ENCODE measurements at places on chromosomes 3 and 15.

GRCh38 chr3:138323971-138324370 lies 5.7 kb downstream of the NME9 start:
- no peak for DNase-seq

DNA sequence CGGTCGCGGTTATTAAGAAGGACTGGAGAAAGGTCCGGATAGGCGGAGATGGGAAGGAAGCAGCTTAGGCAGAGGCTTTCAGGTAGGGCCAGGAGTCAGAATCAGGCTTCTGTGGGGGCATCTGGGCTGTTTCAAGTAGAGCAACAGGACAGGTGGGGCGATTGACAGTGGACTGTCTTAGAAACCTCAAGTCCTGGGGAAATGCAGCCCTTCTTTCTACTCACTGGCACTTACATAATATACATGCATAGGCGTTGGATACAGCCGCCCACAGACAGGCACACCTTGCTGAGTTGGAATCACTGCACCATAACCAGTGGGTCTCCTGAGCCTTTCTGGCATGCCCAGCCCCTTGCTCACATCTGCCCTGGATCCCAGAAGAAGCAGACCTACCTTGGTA lies 730 bp downstream of the MYD88 start:
- no peak for DNase-seq

- no peak for DNase-seq
These were observed 622 bp upstream of the ZNF589 start for GRCh38 chr3:48240000-48240963.

GRCh38 chr3:143657391-143657790 lies 190.9 kb downstream of the SLC9A9 start:
- no peak for DNase-seq

GRCh38 chr3:127052121-127052561 lies 69.2 kb downstream of the PLXNA1 start:
- DNase-seq = peak; percentile 76

DNA sequence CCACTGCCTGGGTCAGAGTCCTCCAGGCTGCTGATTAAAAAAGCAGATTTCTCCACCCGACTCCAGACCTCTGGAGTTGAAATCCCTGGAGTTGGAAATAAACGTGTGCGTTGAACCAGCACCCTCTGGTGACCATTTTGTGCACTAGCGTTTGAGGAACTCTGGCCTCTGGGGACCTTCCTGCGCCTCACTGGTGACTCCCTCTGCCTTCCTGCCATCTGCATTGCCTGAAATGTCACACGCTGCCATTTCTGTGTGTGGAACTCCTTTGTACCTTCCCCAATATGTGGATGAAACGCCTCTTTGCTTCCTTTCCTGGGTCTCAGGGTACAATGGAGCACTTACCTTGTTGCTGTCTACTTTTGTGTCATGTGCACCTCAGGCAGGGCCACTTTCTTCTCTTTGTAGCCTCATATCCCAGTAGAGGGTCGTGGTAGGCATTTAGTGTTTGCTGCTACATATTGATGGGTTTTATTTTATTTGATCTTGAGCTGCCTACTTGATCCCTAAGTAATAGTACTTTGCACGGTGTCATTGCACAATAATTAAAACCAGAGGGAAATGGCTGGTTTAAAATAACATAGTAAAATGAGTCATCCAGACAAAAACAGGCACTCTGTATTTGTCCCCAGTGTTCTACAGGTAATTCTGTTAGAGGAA lies 56.8 kb downstream of the GPR171 start:
- DNase-seq = peak; percentile 73

DNA sequence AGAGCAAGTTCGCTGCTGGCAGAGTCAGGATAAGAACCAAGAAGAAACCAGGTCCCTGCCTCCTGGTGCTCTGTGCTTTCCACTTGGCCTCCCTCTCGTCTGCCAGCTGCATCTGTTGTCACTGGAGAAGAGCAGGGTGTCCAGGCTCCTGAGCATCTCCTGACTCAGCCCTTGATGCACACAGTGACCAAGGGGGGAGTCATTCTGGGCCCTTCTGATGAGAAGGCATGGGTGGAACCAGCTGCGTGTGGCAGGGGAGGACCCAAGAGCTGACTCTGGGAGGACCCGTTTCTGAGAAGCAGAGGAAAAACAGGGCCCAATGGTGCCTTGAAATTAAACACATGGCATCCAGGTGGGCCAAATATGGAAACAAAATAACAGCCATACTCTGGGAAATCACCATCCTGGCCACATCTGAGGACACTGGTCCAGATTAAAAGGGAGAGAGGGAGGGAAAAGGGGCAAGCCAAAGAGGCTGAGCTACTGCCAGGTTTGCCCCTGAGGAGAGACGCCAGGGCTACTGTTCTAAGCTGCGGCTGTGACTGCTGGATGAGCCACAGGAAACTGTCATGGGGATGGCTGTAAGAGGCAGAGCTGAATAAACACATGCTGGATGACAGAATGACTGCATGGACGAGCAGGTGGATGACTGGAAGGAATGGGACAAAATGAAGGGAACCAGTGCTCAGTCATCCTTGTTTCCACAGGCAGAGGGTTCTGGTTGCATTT lies 58.1 kb upstream of the CA12 start:
- DNase-seq = no peak
